ENCODE measurements at places on chromosomes 7 and 10.
A peak's percentile ranks its signal among the peaks of the same experiment; 100 is the strongest.

GRCh38 chr10:42971251-42971599 is 105.6 kb upstream of the RET start:
- no peak for DNase-seq

- no peak for DNase-seq
These were observed 919 bp downstream of the INPP5F start for GRCh38 chr10:119726676-119727261.

DNA sequence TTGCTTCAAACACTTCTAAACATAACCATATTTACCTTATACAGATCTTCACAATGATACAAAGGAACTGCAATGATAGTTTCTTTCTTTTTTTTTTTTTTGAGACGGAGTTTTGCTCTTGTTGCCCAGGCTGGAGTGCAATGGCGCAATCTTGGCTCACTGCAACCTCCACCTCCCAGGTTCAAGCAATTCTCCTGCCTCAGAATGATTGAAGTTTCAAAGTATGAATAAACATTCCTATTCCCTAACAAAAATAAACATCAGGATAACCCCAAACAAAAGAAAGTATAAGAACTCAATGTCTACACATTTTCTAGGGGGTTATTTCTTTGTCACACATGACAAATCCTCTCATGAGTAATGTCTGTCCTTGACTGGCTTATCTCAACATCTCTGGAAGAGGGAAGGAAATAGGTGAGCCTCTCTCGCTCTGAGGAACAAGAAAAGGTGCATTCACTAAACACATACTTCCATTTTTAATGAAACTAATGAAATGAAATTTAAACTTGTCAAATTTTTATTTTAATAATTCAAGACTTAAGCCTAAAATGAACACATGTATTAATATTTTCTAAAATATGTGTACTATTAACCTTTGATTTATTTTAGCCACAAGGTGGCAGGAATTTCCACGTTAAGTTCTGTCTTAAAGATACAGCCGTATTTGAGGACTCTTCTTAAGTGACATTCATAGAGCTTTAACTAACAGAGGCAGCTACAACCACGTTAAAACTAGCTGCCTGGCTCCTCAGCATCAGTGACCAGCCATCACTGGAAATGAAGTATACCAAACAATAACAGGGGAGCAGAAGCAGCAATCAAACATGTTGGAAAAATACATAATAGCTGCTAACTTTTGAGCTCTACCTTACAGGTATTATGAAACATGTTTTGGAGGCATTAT is 58.3 kb downstream of the MALSU1 start:
- DNase-seq = peak; percentile 48

- DNase-seq = no peak
These were observed 12.1 kb upstream of the PDGFA start for GRCh38 chr7:531777-532176.

DNA sequence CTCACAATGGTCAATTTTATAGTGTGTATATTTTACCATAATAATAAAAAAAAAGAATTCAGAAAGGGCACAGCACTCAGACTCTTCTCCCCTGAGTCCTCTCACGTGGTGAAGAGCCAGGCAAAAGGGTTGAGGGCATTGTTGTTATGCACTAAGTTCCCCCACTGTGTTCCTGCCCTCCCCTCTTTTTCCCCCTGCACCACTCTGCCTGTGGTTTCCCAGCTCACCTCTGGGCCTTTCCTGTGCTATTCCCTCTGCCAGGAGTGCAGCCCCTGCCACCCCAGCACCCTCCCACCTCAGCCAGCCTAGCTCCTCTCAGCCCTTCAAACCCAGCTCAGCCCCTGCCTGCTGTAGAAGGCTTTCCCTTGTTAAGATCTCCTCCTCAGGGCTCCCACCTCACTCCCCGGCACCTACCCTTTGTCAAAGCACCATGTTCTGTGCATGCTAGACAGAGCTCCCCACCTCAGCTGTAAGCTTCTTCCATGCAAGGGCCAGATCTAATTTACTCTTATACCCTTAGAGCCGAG is 108.5 kb downstream of the KCNMA1 start:
- no peak for DNase-seq

- peak; percentile 3 for DNase-seq
These were observed 765.6 kb upstream of the GHITM start for GRCh38 chr10:83373671-83374070.

GRCh38 chr7:69243016-69243415 is 355.3 kb upstream of the AUTS2 start:
- no peak for DNase-seq

- no peak for DNase-seq
These were observed 114.5 kb upstream of the CDCA7L start for GRCh38 chr7:22060197-22060596.

GRCh38 chr7:114949231-114949630 is 27.3 kb downstream of the MDFIC start:
- DNase-seq = no peak

GRCh38 chr7:81645435-81645834 is 124.4 kb downstream of the HGF start:
- DNase-seq = peak; percentile 20

- DNase-seq = peak; percentile 91
These were observed 250.3 kb downstream of the SNX13 start for GRCh38 chr7:17690030-17690429.

DNA sequence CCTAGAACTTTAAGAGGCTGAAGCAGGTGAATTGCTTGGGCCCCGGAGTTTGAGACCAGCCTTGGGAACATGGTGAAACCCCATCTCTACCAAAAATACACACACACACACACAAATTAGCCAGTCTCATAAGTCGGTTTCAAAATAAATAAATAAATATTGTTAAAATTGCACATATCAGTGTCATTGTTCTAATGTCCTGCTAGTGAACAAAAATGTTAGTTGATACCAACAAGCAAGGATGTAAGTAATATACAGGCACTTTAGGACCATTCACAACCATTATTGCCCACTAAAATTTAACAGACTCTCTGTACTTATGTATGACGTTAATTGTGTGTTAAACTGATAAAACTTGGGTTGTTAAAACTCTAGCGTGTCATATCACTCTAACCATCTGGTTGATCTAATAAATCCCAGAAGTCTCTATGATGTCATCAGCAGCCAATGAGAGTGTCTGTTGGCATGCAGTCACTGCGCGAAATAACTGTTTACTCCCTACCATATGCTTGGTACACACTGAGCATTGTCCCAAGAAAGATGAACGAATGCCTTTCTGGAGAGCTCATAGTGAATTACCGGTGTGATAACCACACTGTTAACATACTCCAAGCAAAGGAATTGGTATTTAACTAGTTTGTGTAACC is 30.4 kb upstream of the OTUD1 start:
- peak; percentile 85 for DNase-seq

- no peak for DNase-seq
These were observed 72.0 kb downstream of the KMT2C start for GRCh38 chr7:152363798-152364197.

GRCh38 chr10:95674643-95675042 is 18.1 kb upstream of the ALDH18A1 start:
- no peak for DNase-seq

- DNase-seq = no peak
These were observed 30.6 kb downstream of the POR start for GRCh38 chr7:75945297-75946168.

GRCh38 chr7:11584406-11585031 is 247.5 kb downstream of the THSD7A start:
- DNase-seq = no peak

- peak; percentile 85 for DNase-seq
These were observed 239.8 kb upstream of the IGFBP3 start for GRCh38 chr7:46160861-46161260.

- no peak for DNase-seq
These were observed 66.4 kb upstream of the ADGRA1 start for GRCh38 chr10:133021116-133021962.

DNA sequence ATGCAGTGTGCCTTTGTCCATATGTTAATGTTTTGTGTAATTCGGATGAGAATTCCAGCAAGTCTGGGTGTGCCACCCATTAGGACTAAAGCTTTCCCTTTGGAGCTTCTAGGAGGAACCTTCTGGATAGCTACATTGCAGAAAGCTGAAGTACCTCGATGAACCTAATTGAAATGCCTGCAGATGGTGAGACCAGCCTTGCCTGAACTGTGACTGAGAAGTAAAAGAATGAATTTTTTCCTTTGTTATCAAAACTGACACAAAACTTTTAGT is 31.1 kb upstream of the FBXW4 start:
- DNase-seq = no peak

GRCh38 chr10:119190954-119191785 is 12.6 kb upstream of the PRDX3 start:
- DNase-seq = no peak

DNA sequence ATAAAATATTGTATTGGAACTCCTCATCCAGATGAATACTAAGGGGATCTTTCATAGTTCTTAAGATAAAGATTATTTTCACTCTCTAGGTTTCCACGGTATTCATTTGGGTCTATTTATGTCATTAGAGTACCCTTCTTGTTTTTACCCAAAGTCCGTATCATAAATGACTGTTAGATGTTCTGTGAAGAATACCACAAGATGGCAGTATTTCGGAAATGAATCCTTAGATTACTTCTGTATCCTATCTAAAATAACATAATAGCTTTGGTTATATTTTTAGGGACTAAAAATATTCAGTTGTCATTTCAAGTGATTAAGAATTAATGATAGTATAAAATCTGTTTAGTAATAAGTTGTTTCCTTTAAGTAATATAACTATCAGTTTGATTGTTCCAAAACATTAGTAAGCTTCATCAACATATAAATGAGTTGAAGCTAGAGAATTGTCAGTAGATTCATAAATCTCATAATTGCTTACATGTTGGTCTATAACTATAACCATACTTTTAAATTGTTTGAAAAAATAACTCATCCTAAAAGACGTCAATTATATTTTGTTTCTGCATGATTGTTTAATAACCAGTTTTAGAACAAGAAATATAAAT is 337.5 kb upstream of the KCND2 start:
- peak; percentile 0 for DNase-seq

GRCh38 chr10:95500097-95500496 is 61.1 kb downstream of the SORBS1 start:
- no peak for DNase-seq

DNA sequence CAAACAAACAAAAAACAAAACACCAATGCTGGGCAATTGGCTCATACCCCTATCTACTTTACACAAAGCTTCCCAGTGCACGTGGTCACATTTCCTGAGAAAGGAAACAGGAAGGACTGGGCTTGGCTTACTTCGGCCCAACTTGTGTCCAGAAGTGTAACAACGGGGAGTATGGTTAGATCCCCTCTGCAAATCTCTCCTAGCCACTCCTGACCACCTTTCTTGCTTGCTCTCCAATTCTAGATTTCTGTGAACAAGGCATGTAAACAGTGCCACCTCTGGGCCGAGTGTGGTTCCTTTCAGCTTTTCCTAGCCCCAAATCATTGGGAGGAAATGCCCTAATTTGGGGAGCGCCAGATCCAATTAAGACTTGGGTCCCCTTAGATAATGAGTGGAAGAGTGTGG is 21.0 kb upstream of the FRAT2 start:
- no peak for DNase-seq

DNA sequence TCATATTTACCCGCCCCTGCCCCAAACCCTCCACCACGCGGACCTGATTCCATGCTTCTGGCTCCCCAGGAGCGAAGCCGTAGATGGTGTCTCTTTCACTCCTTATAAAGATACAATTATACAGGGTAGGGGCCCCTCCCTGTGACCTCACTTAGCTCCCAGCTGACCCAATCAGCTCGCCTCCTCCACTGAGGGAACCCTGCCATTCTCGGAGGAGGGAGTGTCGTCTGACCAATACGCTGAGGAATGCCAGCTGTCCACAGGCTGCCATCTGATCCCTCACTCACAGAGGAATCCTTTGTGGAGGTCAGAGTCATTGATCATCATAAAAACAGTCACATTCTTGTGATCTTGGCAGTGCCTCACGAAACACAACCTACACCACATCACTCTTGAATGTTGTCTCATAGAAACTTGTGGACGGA is 67.5 kb upstream of the INSIG1 start:
- peak; percentile 98 for DNase-seq

DNA sequence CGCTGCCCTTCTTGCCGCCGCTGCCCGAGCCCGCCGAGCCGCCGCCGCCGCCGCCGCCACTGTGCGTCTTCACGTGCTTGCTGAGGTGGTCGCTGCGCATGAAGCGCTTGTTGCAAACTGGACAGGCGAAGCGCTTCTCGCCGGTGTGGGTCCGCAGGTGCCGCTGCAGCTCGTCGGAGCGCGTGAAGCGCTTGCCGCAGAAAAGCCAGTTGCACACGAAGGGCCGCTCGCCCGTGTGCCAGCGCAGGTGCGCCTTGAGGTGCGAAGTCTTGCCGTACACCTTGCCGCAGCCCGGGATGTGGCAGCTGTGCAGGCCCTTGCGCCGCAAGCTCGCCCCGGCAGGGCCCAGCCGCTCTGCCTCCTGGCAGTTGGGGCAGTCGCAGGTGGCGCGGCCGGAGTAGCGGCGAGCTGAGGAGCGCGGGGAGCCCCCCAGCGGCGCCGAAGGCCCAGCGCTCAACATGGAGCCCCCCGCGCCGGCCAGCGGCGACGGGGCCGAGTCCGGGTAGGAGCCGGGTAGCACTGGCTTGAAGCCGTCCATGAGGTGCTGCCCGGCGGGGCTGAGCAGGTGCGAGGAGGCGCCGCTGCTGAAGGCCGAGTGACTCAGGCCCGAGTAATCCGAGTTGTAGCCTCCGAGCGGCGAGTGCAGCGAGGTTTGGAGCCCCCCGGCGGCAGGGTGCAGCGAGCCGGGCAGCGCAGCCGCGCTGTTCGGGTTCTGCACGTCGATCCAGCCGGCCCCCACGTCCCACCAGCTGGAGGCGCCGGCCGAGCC is 2.1 kb downstream of the SP8 start:
- peak; percentile 28 for DNase-seq

GRCh38 chr10:70317272-70317942 is 33.6 kb upstream of the NPFFR1 start:
- no peak for DNase-seq

DNA sequence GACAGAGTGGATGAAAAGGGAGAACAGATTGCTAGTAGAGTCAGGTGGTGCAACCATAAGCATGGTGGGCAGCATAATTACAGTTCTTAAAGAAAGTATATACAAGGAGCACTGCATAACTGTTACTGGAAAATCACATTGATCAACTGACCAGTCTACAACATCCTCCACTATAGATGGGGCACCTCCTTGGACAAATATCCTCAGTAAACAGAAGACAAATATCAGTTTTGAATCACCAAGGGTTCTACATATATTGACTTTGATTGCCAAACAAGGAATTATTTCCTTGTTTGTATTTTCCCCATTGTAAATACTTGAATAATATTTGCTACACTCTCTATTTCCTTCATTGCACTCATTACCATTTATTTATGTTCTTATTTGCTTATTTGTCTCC is 17.6 kb upstream of the CRPPA start:
- no peak for DNase-seq

- no peak for DNase-seq
These were observed 213.8 kb downstream of the NEBL start for GRCh38 chr10:20683345-20683744.

- DNase-seq = no peak
These were observed 3.6 kb upstream of the EVX1 start for GRCh38 chr7:27238979-27239386.

DNA sequence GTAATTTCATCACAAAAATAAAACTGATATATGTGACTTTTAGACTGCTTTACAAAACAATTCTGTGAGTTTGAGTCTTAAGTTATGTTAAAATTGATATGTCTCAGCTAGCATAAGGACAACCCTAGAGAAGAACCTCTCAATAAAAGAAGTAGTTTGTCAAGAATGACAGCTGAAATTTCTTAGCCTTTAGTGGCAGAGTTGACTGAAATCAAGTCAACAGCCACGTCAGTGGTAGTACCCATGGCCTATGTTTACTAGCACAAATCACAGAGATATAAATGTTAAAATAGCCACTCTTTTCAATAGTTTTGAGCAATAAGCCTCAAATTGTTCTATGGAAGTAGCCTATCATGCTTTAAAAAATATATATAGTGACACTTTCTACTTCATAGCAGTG is 138.9 kb upstream of the FERD3L start:
- no peak for DNase-seq

- DNase-seq = peak; percentile 68
These were observed 2.7 kb downstream of the VGF start for GRCh38 chr7:101162551-101163278.

All from EL (cell line).